ENCODE measurements at places on chromosomes 6 and 20.

DNA sequence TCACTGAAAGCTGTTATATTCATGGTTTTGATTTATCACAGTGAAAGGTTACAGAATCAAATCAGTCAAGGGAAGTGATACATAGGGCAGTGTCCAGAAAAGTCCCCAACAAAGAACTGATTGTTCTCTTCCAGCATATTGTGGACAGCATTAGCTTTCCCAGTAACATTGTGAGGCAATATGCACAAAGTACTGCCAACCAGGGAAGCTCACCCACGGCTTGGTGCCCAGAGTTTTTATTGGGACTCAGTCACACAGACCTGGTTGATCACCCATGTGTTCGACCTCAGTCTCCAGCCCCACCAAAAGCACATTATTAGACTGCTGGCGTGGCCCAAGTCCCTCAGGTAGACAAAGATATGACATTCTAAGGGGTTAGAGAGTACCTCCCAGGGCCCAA is 76.0 kb downstream of the LCA5 start:
- H3K4me1 ChIP-seq = no peaks in the 10 kb centered on the region
- H3K4me3 ChIP-seq = no peak overlapping the region
- H3K27ac ChIP-seq = no peak overlapping the region
- no peaks in the 10 kb centered on the region for H3K27me3 ChIP-seq

GRCh38 chr6:134822920-134823709 is 126.8 kb downstream of the ALDH8A1 start:
- no peak for DNase-seq
- H3K27ac ChIP-seq = no peak overlapping the region
- peaks cover 22% of the 10 kb centered on the region for H3K4me1 ChIP-seq
- H3K36me3 ChIP-seq = no peaks in the 10 kb centered on the region

- no peak overlapping the region for H3K4me3 ChIP-seq
- H3K27ac ChIP-seq = no peak overlapping the region
- no peak for DNase-seq
- H3K4me1 ChIP-seq = no peaks in the 10 kb centered on the region
- no peaks in the 10 kb centered on the region for H3K27me3 ChIP-seq
These were observed 186.6 kb upstream of the DTNBP1 start for GRCh38 chr6:15849395-15849794.

DNA sequence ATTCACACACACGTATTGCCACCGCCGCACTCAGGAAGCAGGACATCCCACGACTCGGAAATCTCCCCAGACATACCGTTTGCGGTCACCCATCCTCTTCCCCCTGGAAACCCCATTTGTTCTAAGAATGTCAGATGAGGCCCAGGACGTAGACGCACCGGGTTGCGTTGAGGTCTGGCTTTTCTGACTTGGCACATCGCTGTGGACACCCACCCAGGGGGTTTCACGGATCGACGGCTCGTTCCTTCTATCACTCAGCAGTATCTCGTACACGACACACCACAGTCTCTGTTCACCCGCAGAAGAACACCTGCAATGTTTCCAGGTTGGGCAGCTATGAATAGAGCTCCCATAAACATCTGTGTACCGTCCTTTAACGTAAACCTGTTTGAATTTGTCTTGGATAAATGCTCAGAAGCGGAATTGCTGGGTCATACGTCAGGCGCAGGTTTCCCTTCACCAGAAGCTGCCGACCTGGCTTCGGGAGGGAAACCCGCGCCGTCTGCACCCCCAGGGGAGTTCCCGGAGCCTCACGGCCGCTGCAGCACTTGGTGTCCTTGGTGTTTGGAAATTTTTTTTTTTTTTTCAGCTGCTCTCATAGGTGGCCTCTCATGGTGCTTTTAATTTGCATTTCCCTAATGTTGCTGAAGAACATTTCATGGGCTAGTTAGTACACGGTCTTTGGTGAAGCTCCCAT is 9.3 kb upstream of the EEF1A2 start:
- H3K4me1 ChIP-seq = no peaks in the 10 kb centered on the region
- H3K27ac ChIP-seq = no peak overlapping the region
- no peak overlapping the region for H3K4me3 ChIP-seq
- DNase-seq = no peak

- H3K27ac ChIP-seq = no peak overlapping the region
- no peak for DNase-seq
- no peaks in the 10 kb centered on the region for H3K27me3 ChIP-seq
These were observed 17.1 kb downstream of the XKR7 start for GRCh38 chr20:31984981-31985471.

Data from esophagus muscularis mucosa (tissue), 4 donors.